Activated CD4-positive, alpha-beta memory T cell treated with anti-CD3 and anti-CD28 coated beads for 36 hours (primary cell): ENCODE measurements at places on chromosomes 5 and 9.

GRCh38 chr5:107320376-107320775 is 350.4 kb downstream of the EFNA5 start:
- DNase-seq: no peak

DNA sequence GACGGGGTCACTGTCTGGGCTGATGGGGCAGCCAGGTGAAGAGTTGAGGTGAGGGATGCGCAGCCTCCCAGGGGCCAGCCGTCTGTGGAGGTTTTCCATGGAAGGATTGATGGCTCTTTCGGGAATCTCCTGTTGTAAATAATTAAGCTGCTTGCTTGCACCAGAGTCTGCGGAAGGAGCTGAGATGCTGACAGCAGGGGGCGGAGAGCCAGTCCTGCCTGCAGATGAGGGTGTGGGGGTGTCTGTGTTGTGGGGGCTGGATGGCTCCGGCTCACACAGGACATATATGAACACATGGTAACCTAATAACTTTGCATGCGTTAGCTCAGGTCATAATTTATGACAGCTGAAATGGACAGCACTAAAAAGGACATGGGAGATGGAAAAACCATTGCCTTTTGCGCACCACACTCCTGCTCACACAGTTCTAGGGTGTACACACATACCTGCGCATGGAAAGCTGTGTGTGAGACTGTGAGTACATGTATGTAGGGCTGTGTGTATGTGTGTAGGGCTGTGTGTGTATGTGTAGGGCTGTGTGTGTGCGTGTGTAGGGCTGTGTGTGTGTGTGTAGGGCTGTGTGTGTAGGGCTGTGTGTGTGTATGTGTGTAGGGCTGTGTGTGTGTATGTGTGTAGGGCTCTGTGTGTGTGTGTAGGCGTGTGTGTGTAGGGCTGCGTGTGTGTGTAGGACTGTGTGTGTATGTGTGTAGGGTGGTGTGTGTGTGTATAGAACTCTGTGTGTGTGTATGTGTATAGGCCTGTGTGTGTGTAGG is 36.8 kb upstream of the SEMA4D start:
- DNase-seq: no peak

- DNase-seq: no peak
Observed at GRCh38 chr5:160744268-160745101, 107.5 kb downstream of the ATP10B start.

DNA sequence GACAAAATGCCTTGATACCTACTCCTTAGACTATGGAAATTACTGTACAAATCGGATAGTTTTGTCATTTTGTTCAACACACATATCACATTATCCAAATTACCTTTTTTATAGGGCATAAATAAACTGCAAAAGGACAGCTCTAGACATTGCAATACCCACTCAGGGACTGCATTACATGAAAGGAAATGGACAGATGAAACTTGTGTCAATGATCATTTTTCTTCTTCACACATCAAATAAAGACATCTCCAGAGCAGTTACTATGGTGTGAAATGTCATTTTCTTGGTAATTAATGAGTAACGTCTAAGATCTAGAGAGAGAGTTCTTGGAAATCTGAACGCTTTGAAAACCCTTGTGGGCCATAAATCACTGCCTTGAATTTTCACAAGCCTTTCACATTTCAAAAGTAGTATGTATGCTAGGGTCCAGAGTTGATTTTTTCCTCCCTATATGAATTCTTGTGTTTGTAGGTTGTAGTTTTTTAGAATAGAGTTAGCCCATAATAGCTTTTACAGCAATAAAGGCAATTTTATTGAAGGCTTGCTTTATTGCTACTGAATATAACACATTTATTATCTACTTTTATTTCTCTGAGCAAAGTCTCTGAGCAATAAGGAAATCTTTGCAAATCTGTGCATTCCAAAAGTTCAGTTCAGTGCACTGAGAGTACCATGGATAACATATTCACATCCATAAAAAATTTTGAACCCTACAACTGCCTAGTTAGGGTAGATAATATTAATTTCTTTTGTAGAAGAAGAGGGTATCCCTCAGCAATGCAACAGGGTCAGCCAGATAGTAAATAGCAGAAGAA is 358.0 kb upstream of the PCSK5 start:
- DNase-seq: no peak

DNA sequence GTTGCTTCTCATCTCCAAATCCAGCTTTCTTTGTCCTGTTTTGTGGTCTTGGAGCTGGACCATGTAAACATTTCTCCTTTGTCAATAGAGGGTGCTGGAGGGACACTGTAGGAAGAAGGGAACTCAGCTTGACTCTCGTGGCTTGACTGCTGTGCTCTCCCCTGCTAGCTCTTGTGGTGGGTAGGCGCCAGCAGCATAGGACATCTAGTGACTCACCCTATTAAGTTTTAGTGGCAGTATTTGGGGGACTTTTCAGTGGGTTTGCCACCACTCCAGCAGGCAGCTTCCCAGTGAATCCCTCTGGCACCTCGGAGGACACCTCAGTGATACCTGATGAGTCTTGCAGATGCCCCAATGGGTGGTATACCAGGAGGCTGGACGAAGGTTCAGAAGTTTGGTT is 97.8 kb downstream of the TSSK1B start:
- no peak for DNase-seq

GRCh38 chr9:116456490-116457088 is 230.5 kb upstream of the TRIM32 start:
- no peak for DNase-seq

DNA sequence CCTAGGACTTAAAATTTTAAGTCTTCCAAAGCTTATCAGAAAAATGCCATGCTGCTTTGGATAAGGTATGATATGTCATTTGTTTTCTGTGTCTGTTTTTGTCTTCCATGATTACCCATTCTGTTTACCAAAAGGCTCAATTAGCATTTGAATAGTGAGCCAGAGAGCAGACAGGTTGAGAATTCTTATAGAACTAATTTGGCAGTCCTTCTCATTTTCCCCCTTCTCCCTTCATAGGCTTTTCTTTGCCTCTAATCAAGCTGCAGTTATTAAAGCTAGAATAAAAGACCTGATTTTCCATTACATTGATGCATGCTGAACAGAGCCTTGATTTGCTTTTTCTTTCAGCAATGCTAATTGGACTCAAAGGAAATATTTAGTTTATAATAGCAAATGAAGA is 993.0 kb downstream of the MAT2B start:
- DNase-seq: no peak

DNA sequence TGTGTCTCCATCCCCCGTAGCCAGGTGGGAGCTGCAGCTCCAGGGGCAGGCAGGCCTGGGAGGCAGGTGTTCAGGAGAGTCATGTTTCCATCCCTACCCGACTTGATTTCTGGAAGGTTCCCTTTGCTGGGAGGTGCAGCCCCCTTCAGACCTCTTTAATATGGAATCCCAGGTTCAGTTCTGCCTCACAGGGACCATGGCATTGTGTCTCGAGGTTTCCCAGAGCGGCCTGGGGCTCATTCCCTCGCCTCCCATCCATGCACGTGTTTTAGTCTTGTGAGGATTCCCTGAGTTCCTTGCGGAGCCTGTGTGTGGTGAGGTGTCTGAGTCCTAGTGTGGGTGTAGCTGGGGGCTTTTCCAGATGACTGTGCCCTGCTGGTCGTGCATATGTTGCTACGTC is 16.5 kb upstream of the AHRR start:
- peak; percentile 3 for DNase-seq

DNA sequence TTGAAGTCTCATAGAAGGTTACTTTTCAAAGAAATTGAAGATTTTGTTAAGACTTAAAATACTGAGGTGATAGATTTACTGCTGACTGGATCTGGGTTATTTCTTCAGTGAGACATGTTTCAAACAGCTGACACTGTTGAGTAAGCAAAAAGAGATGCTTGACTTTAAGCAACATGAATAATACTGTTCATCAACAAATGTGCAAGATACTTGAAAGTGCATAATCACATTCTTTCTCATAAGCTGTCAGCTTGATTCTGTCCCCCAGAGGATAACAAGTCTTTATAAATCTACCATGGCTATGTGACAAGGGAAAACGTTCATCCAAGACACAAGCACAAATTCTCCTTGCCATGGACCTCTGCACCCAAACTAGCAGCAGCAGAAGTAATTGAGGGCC is 260.1 kb upstream of the CDH18 start:
- no peak for DNase-seq

- DNase-seq: no peak
Observed at GRCh38 chr9:106964822-106965525, 102.0 kb downstream of the ZNF462 start.

- DNase-seq: no peak
Observed at GRCh38 chr9:74499111-74499601, 2.0 kb downstream of the RORB start.
